ENCODE measurements at places on chromosomes 12 and 14.

- DNase-seq = no peak
These were observed 8.4 kb downstream of the ANO6 start for GRCh38 chr12:45224311-45224710.

- DNase-seq = no peak
These were observed 81.0 kb downstream of the ETV6 start for GRCh38 chr12:11730299-11731041.

- no peak for DNase-seq
These were observed 78.6 kb downstream of the CCDC59 start for GRCh38 chr12:82279536-82280058.

DNA sequence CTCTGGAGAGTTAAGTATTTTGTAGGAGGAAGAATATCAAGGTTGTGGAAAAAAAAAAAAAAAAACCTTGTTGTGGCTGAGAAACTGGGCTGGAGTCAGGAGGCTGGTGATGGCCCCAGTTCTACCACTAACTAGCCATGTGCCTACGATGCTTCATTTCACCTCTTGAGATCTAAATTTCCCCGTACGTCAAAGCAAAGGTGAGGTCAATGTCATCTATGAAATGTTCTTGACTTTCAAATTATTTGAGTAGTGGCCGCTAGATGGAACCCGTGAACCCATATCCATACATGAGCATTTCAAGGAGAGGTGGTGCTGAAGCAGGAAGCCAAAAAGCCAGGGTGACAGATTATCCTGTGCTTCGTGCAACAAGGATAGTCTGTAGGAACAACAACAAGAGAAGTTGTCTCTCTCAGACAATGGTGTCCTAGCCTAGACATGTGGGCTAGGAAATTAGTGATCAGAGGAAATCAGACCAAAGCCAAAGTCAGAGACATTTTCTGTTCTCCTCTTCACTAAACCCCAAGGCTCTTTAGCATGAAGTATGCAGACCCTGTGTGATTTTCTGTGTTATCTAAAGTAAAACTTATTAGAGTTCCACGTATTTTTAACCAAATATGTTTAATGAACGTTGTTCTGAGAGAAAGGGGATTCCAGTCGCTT is 95.5 kb upstream of the ETV6 start:
- peak; percentile 49 for DNase-seq

DNA sequence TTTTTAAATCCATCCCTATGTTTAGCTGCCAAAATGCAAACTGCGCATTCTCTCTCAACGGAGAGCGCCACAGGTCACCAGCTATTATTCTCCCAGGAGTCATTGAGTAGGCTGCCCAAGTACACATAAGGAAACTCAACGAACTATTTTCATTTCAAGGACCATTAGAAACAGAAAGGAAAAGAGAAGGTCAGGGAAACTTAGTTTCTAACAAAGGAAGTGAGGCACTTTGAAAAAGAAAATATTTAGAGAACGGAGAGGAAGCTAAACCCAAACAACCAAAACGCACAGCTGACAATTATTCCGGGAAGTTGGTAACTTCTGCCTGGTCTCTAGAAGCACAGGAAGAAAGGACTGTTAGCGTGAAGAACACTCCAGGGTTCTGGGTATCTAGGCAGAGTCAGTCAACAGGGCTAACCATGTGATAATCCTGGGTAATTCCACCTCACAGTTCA is 23.5 kb downstream of the GPHB5 start:
- DNase-seq = no peak

GRCh38 chr14:31770271-31770670 is 209.1 kb downstream of the NUBPL start:
- no peak for DNase-seq

DNA sequence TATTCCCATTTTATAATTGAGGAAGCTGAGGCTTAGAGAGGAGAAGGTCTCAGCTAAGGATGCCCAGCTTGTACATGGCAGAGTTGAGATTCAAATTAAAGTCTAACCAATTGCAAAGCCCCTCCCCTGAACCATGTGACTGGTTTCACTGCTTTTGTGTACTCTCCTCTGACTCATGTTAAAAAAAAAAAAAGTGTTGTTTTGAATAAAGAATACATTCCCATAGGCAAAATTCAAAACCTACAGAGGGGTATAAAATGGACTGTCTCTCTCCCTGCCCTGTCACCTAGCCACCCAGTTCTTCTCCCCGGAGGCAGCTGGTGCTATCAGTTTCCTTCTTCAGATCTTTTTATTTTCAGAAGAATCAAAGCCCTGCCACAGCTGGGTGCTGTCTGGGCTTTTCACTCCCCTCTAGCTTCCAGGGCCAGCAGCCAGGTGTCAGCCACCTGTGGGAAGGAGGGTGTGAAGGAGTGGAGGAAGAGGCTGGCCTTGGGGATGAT is 5.4 kb downstream of the PSMD9 start:
- no peak for DNase-seq

GRCh38 chr12:123083661-123084571 is 67.0 kb downstream of the PITPNM2 start:
- no peak for DNase-seq

- DNase-seq = no peak
These were observed 115.4 kb upstream of the DYRK2 start for GRCh38 chr12:67533159-67533558.

DNA sequence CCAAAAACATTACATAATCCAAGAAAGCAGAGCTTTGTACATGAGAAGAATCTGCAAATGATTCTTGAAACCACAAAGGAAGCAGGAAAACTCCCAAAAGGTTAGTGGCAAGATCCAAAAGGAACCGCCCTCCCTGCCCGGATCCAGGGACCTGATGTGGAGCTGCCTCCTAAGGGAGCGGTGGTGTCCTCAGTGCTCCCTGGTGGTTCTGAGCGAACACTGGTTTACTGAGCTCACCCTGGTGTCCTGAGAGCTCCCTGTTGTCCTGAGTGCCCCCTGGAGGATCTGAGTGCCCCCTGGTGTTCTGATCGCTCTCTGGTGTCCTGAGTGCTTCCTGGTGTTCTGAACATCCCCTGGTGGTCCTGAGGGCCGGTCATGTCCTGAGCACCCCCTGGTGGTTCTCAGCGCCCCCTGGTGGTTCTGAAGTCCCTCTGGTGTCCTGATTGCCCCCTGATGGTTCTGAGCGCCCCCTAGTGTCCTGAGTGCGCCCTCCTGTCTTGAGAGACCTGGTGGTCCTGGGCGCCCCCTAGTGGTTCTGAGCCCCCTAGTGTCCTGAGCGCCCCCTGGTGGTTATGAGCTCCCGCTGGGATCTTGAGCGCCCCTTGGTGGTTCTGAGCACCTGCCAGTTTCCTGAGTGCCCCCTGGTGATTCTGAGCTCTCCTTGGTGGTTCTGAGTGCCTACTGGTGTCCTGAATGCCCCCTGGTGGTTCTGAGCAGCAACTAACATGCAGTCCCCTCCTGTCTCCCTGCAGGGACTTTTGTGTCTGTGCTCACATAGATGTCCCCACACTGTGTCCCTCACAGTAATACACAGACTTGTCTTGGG is 891.1 kb downstream of the TMEM121 start:
- peak; percentile 16 for DNase-seq

DNA sequence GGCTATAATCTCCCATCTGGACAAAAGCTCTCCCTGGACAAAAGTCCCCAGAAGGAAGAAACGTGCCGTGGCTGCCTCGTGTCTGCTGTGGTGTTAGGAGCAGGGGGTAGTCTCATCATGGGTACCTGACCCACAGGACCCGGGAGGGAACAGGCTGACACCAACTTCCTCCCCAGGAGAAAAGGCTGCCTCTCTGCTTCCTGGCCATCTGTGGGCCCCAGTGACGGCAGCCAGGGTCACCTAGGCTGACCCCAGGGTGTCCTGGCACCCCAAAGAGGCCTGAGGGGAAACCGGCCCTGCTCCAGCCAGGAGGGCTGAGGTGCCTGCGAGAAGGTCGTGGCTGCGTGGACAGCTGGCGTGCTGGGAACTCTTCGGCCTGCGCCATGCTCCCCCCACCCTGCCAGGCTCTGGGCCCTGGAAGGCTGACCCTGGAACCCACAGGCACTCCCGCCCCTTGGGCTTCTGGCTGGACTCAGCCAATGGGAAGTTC is 133.9 kb downstream of the RFLNA start:
- DNase-seq = no peak

GRCh38 chr12:118345355-118345754 is 27.4 kb downstream of the TAOK3 start:
- no peak for DNase-seq

DNA sequence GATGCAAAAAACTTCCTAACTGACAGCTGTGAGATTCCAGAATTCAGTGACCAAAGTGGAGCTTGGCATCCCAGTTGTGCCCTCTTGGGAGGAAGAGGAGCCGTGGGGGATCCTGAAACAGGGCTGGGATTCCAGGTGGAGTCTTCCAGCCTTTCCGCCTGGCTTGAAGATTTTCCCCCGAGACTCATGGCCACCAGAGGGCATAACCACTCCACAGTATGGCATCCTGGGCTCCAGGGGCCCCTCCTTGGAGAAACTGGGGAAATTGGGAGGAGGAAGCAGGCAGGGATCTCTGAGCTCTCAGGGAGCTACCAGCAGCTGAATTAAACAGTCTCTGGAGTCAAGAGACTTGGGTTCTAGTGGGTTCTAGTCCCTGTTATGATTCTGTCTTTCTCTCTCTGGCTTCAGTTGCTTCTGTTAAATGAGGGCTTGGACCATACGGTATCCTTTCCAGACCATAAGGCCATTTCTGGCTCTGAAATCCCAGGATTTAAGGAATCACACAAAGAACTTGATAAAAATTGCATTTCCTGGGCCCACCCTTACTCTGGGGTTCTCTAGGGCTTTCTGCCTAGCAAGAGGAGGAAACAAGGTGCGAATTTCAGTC is 2.6 kb upstream of the TAMALIN start:
- peak; percentile 52 for DNase-seq

DNA sequence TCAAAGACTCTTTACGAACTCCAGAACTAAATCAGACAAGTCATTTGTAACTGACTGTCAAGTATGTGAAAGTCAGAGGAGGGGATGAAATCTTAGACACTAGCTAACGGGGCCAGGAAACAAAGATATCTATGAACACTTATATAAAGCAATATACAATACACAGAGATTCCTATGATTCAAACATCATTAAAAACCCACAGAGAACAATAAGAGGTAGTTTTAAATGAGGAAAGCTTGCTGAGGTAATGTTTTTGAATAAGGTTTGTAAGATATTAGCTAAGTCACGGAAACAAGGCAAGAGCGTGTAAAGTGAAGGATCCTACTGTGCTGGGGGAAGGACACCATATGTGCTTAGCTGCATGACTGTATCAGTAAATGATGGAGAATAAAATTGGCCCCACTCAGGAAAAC is 36.7 kb downstream of the SAV1 start:
- DNase-seq = no peak

DNA sequence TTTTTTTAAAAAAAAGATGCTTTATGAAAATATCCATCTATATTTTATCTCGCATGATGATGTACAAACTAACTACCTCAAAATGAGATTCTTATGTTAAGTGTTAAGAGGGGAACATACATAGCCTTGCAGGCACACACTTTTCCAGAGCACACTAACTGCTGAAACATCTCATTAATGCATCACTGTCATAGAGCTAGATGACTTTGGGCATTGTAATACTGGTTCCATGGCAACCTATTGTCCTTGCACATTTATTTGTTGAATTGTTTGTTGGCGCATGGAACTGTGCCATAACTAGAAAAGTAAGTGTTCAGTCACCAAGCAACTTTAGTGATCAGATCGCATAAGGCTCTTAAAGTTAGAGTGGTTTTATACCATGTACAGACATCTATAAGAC is 348.3 kb downstream of the GALC start:
- no peak for DNase-seq

DNA sequence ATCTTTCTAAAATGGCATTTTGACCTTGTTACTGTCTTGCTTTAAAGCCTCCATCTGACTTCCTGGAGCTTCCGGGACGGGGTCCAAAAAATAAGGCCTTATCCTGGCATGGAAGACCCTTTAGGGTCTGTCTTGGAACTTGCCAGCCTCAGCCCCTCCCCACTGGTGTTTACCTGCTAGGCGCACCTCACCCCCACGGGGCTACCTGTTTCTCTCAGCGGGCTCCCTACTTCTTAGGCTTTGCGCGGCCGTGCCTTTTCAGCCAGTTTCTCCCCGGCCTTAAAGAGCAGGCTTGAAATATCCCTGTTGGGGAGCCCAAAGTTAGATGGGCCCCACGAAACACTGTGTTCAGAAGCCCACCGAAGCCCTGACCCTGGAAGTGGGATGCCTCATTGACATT is 5.1 kb downstream of the RTL1 start:
- no peak for DNase-seq

DNA sequence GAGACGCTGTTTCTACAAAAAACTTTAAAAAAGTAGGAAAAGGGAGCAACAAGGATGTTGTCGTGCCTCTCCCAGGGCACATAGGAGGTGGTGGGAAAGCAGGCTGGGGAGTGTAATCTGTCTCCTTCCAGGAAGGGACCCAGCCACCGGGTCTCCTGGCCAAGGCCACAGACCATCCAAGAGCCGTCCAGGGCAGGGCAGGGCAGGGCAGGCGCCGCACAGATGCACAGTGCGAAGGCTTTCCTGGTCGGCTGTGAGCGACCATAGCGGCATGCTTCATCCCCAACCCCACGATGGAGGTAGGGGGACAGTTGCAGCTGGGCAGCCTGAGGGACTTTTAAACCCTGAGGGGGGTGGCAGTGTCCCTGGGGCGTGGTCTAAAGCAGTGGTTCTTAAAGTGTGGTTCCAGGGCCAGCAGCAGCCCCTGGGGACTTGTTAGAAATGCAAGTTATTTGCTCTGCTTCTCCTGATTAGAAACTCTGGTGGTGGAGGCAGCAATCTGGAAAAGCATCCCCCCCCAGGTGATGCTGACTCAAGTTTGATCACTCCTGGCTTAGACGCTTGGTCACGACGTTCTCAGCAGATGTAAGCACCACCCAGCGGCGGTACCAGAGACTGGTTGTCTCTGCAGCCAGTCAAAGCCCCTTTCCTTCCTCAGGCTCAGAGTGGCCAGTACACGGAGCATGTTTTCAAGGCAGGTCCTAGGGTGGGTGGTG is 197.4 kb upstream of the PRMT8 start:
- DNase-seq = no peak

GRCh38 chr14:80618751-80619329 is 322.7 kb downstream of the CEP128 start:
- no peak for DNase-seq

- no peak for DNase-seq
These were observed 160.0 kb upstream of the SOX5 start for GRCh38 chr12:24109381-24110039.
